A549 (cell line): ENCODE measurements at places on chromosomes 12 and 14.

DNA sequence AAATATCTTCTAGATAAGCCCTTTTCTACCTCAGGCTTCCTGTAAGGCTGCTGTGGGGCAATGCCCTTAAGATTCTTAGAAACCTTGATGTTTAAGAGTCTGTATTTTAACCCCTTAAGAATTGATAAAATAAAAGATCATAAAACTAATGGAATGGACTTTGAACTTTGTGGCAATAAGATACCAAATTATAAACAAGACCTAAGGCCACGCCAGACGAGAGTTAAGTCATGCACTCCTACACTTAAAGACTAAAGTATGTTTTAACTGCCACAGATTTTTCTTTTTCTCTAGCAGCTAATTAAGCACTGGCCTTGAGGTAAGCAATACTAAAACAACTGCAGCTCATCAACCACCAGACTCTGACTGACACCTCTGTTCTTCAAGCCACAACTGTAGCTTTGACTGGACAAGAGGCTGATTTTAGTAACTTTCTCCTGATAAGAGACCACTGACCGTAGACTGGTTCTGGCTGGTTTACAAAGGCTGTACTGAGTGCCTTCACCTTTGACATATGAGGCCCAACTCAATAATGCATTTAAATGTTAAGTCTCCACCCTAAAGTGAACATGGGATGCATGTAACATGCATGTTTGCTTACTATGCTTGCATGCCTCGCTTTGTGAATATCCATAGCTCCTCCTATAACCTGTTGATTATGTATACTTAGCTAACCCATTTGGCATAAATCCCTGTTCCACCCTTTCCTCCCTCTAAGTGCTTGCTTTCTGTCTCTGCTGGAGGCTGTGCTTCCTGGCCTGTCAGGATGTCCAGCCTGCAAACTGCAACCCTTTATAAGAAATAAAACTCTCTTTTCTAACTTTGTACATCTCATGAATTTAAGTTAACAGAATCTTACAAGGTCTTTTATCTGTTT, 71.9 kb downstream of the KLHL28 start:
- no peak for DNase-seq

DNA sequence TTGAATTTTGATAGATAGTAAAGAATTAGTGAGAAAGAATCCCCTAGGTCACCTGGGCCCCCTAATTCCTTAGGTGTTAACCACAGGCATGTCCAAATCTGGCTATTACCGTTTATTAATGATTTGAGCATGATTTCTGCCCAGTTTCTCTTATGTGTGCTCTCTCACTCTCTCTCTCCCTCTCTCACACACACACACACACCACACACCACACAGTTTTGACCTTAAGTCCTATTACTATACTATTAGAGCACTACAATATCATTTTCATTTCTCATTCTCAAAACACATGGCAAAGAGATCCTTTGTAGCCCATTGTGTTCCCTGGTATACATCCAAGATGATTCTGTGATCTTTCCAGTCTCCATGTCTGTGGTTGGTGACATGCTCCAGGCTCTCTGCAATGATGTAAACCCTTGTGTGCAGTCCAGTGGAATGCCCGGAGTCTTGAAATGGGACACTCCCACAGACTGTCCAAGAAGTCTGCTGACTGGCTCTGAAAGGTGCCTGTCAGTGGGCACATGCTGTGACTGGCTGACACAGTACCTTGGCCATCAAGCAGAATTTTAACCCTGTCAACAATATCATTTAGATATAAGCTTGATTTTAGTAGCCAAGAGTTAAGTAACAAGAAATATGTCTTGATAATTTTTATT, 96.2 kb downstream of the FIGNL2 start:
- DNase-seq = no peak

- DNase-seq = no peak
These were observed 38.9 kb downstream of the DNAI7 start for GRCh38 chr12:25156061-25156460.

DNA sequence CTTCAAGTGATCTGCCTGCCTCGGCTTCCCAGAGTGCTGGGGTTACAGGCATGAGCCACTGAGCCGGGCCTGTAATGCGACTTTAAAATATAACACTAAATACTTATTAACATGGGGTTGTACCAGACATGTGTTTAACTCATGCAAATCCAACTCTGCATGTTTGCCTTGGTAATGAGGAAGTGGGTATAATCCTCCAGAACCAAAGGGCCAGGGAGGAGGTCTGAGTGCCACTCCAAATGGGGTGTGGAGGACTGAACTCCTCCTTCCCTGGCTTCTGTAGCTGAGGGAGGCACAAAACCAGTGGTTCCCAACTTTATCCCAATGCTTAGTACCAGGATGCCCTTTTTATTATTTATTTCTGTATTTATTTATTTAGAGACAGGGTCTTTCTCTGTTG, 61.6 kb upstream of the MED13L start:
- no peak for DNase-seq

- DNase-seq = no peak
These were observed 38.9 kb downstream of the DTX1 start for GRCh38 chr12:113095405-113095804.

DNA sequence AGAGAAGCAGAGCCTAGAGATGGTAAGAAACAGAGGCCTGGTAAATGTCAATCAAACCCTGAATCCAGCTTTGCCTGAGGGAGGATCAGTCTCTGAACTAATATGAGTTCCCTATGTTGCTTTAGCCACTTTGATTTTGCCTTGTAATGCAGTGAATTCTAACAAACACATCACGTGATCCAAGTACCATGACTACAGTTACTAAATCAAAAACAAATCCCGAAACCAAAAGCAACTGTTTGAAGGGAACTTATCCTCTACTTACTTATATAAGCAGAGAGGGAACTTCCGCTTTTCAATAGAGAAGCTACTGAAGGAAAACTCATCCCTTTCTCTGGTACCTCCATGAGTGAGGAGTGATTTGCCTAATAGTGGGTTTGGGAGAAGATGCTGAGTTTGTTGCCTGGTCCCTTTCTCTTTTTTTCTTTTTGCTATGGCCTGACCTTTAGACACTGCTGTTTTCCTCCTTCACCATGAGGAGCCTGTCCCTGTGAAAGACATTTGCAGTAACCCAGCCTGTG, 7.7 kb upstream of the PPTC7 start:
- no peak for DNase-seq

DNA sequence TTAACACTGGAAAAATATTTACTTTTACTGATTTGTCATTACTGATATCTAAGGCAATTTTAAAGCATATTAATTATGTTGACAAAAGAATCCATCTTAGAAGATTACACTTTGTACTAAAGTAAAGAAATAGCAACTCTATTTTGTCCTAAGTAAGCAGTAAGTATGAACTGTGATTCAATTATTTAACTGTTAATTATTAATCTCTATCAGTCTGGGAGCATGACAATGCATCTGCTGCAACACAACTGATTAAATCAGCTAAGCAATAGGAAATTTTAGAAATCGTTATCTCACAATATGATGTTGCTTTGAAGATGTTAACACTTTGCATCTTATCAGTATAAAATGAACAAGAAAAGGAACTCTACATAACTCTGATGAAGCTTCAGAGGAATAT, 172.3 kb downstream of the DPY19L2 start:
- DNase-seq = no peak

GRCh38 chr12:122943196-122943595, 23.1 kb downstream of the ABCB9 start:
- DNase-seq = no peak

- no peak for DNase-seq
These were observed 15.4 kb upstream of the SLC6A13 start for GRCh38 chr12:278046-278445.

DNA sequence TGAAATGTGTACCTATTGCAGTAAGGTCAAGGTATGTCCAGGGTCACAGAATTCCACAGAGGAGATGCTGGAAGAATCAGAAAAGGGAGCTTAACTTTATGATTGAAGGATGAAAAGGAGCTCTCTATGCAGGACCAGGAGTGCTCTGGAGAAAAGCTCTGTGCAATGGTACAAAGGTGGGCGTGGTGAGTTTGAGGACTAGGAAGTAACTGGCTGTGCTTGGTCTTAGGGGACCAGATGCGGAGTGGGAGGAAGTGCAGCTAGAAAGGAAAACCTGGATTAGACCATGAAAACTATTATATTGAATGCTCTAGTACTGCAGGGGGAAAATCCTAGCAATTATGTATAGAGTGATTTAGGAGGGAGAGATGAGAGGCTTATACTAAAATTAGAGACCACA, 56.8 kb downstream of the BTG1 start:
- no peak for DNase-seq

- DNase-seq = no peak
These were observed 4.1 kb upstream of the FZD10 start for GRCh38 chr12:130157998-130158753.

GRCh38 chr14:32938719-32939253, at the start of gene NPAS3:
Gene NPAS3 (plus strand): TSS chr14:32938879.
- no peak for DNase-seq

DNA sequence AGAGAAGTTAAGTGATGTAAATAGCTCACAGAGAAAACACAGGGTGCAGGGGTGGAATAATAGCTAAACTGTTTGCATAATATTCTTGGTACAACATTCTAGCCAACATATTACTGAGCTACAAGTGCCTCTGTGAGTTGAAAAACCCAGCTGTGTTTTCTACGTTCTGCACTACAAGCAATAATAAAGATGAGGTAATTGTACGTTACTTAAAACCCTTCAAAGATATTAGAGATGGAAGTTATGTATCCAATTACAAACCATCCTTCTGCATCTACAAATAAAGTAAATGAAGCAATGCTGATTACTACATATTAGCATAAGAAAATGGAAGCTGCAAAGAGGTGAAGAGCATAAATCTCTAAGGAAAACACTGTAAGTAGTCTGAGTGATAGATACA, 271.4 kb downstream of the SSPN start:
- no peak for DNase-seq

- DNase-seq = no peak
These were observed 25.0 kb downstream of the DACT1 start for GRCh38 chr14:58662759-58663158.

- DNase-seq = no peak
These were observed 122.5 kb downstream of the ETV6 start for GRCh38 chr12:11771895-11772502.

DNA sequence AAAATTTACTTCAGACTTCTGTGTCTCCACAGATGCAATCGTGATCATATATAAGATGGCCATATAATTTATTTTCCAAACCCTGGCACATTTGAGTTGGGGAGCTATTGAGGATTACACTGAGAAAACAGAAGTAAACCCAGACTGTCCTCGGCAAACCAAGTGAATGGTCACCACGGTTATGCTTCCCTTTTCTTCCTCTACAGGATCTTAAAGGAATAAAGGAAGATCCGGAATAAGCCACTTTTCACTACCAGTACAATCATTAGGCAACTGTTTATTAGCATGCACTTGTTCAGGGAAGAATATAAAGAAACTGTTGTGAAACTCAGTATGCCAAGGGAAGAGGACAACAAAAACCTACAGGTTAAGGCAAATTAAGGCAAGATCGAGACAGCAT, 27.6 kb downstream of the SBNO1 start:
- no peak for DNase-seq

DNA sequence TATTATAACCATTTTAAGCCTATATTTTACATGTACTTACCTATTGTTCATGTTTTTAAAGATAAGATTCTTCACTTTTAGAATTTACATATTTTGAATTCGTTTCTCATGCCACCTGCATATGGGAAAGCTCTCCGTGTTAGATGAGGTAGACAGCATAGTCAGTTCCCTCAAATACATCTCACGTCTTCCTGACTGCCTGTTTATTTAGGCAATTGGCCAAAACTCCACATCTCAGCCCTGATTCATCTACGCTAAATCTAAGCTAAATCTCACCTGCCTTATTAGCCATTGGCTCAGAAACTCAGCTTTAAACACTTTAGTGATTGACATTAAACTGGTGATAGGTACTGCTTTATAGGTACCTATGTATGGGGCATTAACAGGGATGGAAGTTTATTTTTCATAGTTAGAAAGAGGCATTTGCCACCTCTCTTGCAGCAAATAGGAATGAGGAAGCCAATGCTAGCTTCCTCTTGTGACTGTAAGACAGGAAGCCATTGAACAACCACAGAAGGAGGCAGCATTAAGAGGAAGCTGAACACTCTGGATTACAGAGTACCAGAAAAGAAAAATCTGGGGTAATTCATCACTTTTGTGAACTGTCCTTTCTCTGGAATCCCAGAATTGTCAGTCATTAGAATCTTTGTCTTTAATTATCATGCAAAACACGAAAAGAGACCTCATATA, 111.9 kb downstream of the LRFN5 start:
- no peak for DNase-seq

DNA sequence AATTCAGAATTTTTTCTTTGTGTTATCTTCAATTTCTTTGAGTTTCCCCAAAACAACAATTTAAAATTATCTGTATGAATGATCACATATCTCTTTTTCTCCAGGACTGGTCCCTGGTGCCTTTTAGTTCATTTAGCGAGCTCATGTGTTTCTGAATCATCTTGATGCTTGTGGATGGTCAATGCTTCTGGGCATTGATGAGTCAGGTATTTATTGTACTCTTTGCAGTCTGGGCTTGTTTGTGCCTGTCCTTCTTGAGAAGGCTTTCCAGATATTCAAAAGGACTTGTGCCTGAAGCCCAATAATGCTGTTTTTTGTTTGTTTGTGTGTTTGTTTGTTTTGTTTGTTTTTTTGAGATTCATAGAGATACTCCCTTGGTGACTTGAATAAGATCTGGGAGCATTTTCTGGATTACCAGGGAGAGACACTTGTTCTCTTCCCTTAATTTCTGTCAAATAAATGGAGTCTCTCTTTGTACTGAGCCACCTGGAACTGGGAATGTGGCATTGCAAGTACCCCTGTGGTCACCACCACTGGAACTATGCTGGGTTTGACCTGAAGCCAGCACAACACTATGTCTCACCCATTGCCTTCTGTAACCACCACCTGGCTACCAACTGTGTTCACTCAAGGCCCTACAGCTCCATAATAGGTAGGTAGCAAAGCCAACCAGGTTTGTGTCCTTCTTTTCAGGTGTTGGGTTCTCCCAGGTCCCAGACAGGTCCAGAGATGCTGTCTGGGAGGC, 56.3 kb downstream of the SLC6A15 start:
- no peak for DNase-seq

DNA sequence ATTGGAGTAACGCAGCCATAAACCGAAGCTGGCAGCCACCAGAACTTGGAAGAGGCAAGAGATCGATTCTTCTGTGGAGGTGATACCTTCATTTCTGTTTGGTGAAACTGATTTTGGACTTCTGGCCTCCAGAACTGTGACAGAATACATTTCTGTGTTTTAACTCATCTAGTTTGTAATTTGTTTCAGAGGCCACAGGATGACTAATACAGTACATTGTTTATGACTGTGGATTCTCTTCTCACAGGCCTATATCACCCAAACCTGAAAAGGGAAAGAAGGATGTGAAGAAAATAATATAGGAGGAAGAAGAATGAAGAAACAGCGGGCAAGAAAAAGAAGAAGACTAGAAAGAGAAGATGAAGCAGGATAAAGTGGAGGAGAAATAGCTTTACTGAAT, 263.8 kb upstream of the DIO2 start:
- DNase-seq = no peak
